Neural crest cell (in vitro differentiated cells): ENCODE measurements at places on chromosomes 7 and 10. TPM values are rescaled to one million over a fixed set of nuclear protein-coding genes. Genes with fewer than 3 reads are reported as not detected.
A peak's percentile ranks its signal among the peaks of the same experiment; 100 is the strongest.

DNA sequence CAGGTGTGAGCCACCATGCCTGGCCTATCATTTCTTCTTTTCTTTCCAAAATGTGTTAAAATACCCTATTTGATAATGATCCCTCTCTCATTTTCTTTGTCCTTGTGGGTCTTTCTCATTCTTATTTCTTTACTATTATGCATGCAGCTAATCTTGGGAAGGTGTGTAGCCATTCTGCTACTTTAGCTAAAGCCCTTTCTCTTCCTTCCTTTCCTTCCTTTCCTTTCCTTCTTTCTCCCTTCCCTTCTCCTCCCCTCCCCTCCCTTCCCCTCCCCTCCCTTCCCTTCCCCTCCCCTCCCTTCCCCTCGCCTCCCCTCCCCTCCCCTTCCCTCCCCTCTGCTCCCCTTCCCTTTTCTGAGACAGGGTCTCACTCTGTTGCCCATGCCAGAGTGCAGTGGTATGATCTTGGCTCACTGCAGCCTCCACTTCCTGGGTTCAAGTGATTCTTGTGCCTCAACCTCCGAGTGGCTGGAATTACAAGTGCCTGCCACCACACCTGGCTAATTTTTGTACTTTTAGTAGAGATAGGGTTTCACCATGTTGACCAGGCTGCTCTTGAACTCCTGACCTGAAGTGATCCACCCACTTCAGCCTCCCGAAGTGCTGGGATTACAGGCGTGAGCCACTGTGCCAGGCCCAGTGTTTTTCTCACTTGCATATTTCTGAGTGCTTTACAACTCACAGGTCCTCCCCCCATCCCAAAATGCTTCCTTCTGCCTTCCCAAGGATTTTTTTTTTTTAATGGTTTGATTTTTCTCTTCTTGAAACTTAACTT, 42.3 kb downstream of the HIP1 start:
- DNase-seq, result no peak

DNA sequence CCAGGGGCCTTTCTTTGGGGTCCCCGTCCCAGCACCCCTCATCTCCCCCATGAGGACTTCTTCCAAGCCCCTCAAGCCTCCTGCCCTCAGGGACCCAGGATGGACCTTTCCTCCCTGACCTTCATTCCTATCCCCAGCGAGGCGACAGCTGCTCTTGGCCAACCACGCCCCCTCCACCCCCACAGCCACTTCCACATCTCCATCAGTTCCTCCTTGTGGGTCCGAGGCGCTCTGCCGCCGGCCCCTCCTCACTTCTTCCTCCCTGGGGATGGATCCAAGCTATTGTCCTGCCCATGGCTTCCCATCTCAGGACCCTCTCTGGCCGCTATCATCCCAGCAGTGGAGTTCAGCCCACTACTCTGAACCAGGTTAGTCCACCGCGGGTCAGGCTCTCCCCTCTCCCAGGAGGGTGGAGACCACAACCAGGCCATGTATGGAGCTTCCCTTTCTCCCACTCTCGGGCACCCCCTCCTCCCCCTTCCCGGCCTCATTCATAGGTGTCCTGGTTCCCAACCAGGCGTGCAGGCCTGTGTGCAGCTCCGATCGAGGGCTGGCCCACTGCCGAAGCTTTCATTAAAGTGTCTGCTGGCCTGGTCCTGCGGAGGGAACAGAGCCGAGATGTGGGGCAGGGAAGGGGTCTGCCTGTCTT, 1.7 kb upstream of the SH2B2 start:
- no peak for DNase-seq

GRCh38 chr10:58431903-58432302, 46.7 kb downstream of the TFAM start:
- no peak for DNase-seq

- no peak for DNase-seq
Observed at GRCh38 chr10:14146501-14146900, 184.2 kb downstream of the FRMD4A start.

- no peak for DNase-seq
Observed at GRCh38 chr7:77465256-77465655, 49.1 kb upstream of the GSAP start.

Gene SUN3
- total RNA-seq, result not detected in 2 replicates

DNA sequence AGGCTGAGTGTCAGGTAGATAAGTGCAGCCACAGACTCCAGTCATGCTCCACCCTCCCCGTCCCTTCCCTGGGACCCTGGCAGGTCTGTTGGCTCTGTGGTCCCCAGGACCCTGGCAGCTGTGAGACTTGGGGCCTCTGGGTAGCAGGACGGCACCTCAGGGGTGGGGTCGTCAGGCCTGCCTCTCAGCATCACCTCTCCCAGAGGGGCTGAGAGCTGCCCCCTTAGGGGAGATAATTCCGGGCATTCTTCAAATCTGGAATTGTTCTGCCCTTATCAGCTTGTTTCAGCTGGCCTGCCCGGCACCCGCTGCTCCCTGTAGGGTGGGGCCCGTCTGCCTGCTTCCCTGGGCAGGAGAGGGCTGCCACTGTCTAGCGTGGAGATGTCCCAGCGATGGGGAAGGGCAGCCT, 23.3 kb downstream of the PODXL start:
- DNase-seq, result no peak

DNA sequence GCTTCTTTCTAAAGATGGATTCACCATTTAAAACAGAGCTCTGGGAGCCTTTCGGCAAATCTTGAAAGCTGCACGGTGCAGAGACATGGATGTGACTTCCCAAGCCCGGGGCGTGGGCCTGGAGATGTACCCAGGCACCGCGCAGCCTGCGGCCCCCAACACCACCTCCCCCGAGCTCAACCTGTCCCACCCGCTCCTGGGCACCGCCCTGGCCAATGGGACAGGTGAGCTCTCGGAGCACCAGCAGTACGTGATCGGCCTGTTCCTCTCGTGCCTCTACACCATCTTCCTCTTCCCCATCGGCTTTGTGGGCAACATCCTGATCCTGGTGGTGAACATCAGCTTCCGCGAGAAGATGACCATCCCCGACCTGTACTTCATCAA, 3.7 kb downstream of the GPER1 start:
- DNase-seq, result no peak

DNA sequence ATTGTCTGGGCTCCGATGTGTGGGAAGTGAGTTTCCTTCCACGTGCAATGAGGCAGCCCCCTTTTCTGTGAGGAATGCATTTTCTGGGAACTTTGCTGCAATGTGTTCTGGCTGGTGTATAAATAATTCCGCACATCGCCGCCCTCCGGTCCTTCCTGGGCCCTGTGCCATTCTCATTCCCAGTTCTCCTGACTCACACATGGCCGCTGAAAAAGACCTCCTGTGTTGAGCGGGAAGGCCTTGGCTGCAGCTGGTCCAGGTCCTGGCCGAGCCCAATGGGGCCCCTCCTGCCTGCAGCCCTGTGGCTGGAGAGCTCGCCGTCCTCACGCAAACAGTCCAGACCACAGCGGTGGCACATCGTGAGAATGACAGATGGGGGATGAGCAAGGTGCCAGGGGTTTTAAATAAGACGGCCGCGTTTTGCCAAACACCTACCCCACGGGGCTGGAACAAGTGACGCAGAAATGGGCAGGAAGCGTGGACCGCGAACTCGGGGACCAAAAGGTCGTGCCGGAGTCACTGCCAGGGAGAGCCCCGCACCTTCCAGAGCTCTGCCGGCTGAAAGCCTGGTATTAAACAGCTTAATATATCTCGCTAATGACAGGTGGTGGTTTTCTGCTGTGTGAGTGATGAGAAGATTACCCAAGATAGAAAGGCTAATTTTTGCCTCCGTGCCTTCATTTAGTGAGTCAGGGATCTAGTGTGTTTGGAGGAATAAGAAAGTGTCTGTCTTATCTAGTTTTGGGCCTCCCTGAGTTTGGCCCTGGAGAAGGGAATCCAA, 37.0 kb downstream of the FAM20C start:
- DNase-seq, result no peak

DNA sequence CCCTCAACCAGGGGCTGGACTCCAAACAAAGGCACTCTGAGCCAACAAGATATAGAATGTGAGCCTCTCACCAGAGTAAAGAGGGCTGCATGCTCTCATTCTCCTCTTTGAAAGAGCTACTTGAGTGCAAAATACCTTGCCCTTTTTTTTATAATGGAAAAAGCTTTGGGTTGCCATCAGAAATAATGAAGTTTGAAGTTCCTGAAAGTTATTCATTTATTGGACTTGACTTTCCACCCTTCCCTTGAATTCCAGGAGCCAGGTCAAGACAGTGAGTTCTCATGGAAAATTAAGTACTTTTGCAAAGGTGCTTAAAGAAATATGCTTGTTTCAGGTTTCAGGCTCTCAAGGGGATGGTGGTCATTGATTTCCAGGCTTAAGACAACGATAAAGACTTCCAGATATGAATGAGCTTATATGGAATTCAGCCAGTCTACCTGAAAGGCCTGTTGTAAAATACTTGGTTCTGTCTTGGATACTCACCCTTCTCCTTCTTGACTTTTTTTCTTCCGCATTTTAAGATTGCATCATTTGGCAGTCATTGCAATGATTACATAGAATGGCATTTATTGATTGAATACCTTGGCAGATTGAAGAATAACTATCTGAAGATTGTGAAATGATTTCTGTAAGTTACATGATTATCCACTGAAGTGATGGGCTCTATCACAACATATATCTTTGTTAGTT, 696.4 kb downstream of the INHBA start:
- no peak for DNase-seq

GRCh38 chr7:45599851-45600706, 25.9 kb downstream of the ADCY1 start:
- peak; percentile 0 for DNase-seq

DNA sequence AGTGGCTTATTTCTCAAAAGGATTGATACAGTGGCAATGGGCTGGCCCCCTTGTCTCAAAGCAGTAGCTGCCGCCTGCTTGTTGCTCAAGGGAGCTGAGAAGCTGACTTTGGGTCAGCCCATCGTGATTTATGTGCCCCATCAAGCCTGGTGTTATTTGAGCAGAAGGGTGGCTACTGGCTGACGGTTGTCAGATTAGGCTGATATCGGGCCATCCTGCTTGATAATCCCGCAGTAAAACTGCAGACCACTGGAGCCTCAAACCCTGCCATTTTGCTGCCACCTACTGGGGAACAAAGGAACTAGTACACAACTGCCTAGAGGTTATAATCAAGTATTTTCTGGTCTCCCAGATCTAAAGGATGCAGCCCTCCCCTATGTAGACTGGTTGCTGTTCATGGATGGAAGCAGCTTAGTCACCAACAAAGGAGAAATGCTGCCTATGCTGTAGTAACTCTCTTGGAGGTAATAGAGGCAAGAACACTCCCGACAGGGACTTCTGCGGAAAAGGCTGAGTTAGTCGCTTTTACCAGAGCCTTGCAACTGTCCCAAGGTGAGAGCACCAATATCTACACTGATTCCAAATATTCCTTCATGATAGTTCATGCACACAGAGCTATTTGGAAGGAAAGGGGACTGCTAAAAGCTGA, 65.9 kb upstream of the ZNF92 start:
- peak; percentile 65 for DNase-seq

Gene OR6B1
- total RNA-seq, result not detected in 2 replicates

Gene ADCK2
- total RNA-seq, result 14.2 and 14.9 TPM in 2 replicates

DNA sequence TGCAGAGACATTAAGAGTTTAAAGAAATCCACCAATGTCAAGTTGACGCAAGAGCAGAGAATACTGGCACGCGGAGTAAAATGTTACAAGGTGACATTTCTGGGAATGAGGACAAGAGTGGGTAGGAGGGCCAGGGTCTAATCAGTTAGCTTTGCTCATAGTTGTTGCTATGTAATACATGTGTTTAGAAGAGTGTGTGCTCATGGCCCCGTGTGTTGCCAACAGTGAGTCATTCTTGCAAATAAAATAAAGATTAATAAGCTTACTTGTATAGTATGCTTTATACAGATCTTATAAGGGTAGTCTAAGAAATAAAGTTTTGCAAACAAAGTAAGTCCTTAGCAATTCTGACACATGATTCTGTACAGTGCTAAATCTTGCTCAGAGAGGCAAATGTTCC, 64.5 kb downstream of the DNMBP start:
- no peak for DNase-seq
